DMS53 (cell line): ENCODE measurements at places on chromosomes 1 and 21.

DNA sequence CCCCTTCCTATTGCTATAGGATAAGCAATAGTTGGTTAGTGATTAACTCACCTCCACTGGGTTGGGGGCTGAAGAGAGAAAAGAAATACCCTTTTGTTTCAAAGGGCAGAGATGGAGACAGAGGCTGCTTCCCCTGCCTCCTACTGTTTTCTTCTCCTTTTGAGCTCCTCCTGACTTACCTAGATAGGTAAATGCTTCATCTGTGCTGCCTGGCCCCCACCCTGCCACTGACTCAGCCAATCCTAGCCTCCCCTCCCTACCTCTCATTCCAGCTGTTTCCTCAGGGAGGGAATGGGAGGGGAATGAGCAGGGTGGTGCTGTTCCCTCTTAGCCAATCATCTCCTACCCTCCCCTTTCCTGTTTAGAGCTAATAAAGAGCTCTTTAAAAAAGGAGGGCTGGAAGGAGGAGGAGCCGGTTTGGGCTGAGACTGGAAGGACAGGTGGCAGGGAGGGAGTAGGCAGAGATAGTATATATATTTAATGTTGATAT, at the start of gene C1orf116:
Gene C1orf116 (minus strand): TSS at position 229 of the 490 bp plus-strand sequence. CDS start 5,158 bp downstream, outside the sequence.
- peak; percentile 98 for DNase-seq

DNA sequence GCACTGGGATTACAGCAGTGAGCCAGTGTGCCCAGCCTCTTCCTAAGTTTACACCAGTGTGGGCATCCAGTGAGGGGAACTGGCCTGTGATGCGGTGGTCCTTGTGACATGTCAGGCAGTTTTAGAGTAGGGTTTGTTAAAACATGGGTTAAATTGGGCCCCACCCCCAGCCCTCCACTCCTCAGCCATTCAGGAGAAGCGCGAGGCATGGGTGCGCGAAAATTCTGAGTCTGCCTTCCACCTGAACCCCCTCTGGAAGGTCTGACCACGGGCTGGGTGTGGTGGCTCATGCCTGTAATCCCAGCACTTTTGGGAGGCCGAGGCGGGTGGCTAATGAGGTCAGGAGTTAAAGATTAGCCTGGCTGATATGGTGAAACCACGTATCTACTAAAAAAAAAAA, 51.7 kb downstream of the SKI start:
- no peak for DNase-seq

- no peak for DNase-seq
Measured at GRCh38 chr1:208047476-208047934, 136.6 kb upstream of the CD34 start.

GRCh38 chr1:119794876-119795240, 16.4 kb downstream of the REG4 start:
- no peak for DNase-seq
